ENCODE measurements at places on chromosomes 7 and 10.

DNA sequence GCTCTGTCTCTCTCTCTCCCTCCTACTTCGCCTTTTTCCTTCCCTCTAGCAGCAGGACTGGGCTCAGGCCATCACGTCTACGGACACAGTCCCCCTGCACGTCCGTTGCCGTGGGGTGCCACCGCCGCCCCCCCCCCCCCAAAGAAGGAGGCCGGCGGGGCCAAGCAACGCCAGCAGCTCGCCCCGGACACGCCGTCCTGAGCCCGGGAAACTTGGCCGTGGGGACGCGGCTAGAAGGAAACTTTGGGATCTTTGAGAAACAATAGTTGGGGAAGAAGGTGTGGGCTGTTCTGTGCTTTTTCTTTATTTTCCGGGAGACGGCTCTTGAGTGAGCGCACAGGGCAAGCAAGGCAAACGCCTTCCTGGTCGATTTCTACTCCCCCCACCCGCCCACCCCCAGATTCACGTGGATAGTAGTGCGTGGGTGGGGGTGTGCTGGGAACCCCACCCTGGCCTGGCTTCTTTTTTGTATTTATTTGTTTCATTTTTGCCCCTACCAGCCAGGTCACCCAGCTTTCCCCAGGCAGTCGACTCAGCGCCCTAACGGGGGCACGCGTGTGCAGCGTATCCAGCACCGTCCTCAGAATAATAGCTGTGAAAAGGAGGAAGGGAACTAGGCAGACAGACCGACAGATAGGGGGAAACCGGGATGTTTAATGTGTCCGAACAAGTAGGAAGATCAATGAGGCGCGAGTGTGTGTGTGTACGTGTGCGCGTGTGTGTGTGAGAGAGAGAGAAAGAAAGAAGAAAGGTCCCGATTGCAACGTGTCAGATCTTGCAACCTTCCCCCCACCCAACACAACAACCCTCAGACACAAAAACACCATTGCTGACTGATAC, 1.4 kb downstream of the MXI1 start:
- DNase-seq: no peak

DNA sequence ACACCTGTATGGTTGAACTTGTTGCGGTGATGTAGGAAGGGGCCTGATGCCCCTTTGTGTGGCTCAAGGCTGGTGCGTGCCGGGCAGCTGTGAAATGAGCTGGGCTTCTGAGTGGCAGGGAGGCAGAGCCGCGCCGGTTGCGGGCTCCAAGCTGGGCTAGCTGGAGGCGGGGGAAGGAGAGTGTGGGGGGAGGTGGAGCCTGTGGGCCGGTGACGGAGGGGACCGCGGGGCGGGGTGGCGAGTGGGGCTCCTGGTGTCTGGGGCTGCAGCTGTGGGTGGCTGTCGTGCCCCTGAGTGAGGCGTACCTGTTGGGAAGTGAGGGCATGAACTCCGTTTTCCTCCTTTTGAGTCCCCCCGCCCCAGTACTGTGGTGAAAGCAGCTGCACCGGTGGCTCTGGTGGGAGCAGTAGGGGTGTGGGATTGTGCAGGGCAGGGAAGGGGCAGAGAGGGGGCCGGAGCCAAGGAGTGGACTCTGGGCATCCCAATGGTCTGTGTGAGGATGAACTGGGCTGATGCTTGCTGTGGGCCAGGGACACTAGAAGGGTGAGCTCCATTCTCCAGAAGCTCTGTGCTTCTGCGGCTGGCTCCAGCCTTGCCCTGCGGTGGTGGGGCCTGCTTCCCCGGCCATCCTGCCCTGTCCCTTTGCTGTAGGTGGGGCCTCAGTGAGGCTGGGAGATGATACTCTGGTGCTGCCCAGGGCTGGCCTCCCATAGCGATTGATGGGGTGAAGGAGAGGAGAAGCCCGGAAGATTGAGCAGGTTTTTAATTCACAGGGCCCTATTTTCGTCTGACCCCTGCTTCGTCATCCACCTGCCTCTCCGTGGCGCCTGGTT, 41.7 kb downstream of the INPP5A start:
- DNase-seq: no peak

GRCh38 chr10:66321723-66322665, 603.8 kb upstream of the LRRTM3 start:
- DNase-seq: no peak

DNA sequence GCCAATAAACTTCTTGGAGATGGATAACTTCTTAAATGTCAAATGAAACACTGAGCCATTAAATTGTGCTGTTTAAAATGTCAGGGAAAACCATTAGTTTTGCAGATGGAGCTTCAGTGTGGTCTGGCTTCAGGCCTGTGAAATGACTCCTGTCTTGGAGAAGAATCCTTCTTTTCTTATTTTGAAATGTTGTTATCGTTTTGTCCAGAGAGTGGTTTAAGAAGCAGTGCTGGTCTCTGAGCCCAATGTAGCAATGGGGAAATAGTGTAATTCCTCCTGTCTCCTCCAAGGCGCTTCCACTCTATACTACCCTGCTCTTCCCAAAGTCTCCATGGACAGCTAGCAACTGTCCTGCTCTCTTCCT, 177.6 kb downstream of the REEP3 start:
- DNase-seq: no peak

DNA sequence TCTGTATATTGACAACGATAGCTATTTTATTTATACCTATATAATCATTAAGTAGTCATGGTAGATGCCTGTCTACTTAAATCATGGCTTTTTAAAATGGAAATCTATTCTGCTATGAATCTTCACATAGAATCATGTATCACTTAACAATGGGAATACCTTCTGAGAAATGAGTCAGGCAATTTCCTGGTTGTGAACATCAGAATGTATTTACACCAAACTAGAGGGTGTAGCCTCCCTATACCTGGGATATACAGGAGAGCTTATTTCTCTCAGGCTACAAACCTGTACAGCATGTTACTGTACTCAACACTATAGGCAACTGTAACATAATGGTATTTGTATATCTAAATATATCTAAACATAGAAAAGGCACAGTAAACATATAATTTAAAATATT, 502.3 kb downstream of the ZWINT start:
- DNase-seq: no peak
